ENCODE measurements at places on chromosomes 5 and 9.

DNA sequence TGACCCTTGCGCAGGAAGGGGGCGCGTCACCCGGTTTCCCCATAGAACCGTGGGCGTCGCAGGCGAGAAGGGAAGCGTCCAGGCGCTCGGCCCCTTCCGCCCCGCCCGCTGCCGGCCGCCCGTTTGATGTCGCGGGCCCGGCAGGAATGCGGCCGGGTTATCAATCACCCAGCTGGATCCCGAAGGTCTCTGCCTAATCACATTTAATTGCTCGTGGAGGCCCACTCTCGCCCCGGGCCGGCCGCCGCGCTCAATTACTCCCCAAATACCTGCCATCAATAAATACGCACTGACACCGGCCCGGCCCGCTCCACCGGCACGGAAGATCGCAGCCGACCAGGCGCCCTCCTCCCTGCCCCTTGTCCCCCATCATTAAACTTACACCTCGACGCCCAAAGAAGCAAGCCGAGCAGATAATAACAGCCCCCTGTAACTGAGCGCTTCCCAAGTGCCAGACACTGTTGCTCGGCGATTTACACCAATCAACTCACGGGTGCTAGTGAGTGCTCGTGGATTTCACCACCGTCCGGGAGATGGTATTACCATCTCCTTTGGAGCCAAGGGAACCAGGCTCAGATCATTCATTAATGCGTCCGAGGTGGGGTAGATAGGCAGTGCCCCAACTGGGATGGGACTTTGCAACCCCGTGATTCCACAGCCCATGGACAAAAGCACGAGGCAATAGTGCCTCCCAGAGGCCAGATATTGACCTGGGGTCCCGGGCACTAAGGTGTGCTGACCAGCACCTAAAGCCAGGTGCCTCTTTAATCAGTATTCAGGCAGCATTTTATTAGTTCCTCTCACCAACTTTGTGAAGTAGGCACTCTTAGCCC is 11.3 kb downstream of the MSX2 start:
- DNase-seq = no peak

DNA sequence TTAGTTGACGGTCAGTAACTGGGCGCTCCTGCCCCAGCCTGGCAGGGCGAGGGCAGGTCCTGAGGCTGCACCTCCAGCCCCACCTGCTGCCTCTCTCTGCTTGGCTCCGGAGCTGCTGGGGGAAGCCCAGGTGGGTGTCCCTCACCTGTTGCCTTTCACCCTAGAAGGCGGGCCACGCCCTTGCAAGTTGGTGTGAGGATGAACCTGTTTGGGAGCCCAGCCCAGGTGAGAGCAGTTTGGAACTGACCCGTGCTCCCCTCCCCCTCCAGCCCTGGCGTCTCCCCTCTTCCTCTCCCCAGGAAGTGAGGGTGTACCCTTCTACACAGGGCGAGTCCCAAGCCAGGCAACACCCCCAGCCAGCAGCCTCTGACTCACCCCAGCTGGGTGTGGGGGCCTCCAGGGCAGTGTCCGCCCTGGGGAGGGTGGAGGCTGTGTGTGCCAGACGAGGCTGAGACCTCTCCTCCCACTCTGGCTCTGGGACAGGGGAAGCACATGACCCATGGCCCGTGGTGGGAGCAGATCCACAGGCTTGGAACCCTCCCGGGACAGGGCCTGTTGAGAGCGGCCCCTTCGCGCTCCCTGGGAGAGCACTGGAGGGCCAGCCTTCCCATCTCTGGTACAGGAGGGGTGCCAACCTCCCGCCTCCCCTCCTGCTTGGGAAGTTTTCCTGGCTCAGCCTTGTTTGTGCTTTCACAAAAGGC is 10.4 kb downstream of the LRRC8A start:
- DNase-seq = no peak

- DNase-seq = peak; percentile 64
Observed at GRCh38 chr9:128275198-128276007, at the start of gene GOLGA2. TSS of gene GOLGA2 (minus strand) at chr9:128276007. CDS start at chr9:128275976, 31 bp downstream.

DNA sequence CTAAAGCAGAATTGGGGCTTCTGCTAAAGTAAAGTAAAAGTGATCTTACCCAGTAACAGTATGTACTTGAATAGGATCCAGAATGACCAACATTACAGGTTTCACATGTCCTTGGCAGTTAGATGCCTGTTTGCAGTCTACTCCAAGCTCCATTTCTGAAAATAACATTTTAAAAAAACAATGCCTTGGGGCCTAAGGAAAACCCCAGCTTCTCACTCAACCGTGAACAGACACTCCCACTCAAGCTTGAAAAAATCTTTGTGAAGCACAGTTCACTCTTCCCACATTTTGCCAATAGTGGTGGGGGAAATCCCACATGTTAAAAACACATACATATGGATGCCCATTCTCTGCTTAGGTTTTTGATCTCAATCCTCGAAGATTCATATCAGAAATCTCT is 304.1 kb downstream of the ARRDC3 start:
- DNase-seq = no peak

GRCh38 chr5:67878933-67879332 is 336.6 kb upstream of the PIK3R1 start:
- DNase-seq = no peak

DNA sequence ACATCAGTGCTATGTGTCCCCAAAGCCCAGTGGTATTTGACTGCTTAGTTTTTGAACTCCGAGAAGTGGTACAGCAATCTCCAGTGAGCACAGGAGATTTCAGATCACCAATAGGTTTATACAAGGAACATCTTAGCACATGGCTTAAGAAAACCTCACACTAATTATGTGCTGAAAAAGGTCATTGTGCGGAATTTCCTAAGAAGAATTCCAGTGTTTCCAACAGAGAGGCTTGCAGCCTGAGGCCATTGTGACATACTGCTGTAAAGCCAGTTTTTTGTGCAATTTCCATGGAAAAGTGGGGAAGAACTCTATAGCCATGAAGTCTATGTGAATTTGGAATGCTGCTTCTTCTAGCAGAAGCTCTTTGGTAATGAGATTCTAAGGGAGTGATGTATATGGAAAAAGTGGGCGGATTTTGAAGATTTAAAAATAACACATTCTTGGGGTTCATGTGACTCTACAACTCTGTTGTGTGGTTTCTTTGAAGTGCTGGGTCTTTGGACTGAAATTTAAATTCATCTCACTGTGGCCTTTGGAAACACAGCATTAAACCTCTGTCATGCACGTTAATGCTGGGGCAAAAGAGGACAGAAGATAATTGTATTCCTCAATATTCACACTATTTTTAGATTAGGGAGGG is 110.5 kb upstream of the CD180 start:
- DNase-seq = no peak

DNA sequence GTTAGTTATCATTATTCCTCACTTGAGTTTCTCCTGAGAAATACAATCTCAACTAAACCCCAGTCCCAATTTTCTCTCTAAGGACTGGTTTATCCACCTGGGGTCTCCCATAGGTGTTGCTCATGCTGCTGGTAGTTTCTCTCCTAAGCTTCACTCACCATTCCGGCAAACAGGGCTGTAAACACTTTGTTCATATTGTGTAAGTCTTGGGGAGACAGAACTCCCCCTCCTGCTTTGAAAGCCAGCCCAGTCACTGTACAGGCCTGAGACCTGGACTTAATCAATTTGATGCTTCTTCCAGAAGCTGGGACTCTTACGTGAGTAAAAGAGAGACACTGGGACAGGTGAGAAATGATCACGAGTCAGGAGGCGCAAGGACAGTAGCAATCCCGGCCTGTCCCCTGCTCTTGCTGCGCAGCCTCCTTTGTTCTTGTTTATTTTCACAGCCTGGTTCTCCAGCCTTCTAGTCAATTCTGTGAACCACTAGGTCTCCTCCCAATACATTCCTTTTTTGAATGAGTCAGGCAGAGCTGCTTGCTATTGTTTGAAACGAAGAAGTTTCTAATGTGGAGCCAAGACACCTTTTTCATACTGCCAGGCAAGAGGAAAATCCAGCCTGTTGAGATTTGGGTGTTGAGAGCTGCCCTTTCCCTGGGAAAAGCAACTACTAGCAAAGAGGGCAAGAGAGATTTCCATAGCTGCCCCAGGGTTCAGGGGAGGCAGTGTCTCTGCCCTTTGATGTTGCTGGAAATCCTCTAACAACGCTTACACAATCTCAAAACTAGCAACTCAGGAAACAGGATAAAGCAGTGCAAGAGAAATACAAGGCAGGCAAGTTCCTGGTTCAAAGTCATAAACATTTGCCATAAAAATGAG is 9.2 kb upstream of the SHROOM1 start:
- no peak for DNase-seq

- DNase-seq = no peak
Observed at GRCh38 chr9:36456480-36457065, 56.5 kb upstream of the RNF38 start.

GRCh38 chr5:71841107-71841506 is 122.0 kb downstream of the CARTPT start:
- no peak for DNase-seq

DNA sequence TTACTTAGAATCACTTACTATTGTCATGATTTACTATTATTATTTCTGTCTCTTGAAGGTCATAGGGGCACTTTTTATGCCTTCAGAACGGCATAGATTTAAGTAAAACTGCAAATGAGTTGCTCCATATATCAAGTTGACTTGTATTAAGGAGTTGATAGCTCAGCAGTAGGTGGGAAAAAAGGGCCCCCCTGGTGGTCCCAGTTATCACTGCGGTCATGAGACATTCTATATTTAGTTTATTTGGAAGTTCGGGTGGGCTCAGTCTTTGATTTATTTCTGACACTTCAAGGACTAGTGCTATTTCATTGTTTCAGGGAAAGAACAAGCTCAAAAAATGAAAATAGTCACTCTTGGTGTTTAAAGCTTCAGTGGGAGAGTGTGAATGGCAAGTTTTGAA is 159.3 kb downstream of the SLC24A2 start:
- no peak for DNase-seq

GRCh38 chr5:10601246-10602030 is 37.6 kb downstream of the ANKRD33B start:
- DNase-seq = no peak

DNA sequence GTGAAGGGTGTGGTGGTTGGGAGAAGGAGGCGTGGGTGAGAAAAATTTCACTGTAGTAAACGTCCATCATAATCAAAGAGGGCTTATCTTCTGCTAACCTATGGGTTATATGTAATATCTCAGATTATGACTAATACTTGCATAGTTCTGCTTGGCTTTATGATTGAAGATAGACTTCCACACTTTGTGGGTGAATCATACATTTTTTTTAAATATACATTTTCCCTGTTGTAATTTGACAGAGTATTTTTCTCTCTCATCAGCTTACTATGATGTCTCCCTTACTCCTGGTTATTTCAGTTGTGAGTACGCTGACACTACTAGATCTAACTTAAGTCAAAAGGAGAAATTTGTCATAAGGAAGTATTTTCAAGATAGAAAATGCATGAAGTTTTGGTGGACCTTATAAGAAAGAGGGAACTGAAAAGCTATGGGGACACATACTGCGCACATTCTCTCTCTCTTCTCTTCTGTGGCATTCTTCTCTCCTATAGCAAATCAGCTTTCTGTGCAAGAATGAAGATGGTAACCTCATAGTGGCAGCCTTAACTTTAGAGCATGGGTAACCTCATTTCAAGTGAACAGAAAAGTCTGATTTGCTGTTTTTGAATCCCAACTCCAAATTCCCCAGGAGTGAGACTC is 4.9 kb upstream of the JAK2 start:
- no peak for DNase-seq

GRCh38 chr5:58261605-58262004 is 198.3 kb downstream of the PLK2 start:
- no peak for DNase-seq

DNA sequence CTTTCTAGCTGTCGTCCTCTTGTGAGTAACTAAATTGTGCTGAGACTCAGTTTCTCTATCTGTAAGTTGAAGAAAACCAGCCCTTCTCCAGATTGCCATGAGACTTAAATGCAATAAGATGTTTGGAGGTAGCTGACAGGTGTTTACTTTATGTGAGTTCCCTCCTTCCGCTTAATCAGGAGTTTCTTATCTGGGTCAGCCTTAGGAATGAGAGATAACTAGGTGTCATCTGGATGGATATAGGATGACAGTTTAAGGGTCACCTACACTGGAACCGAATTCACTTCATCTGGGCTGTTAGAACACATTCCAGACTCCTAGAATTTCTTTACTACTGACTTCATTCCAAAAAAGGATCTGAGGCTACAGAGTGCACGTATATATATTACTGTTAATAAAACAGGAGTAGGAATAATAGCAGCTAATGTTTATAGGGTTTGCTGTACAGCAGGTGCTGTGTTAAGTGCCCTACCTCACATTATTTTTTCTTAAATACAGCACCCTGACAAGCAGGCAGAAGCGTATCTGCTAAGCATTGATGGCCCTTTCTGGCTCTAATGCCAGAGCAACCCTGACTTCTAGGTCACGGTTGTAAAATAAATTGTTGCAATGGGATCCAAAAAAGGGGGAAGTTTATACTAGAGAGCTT is 30.0 kb upstream of the CPEB4 start:
- DNase-seq = no peak

DNA sequence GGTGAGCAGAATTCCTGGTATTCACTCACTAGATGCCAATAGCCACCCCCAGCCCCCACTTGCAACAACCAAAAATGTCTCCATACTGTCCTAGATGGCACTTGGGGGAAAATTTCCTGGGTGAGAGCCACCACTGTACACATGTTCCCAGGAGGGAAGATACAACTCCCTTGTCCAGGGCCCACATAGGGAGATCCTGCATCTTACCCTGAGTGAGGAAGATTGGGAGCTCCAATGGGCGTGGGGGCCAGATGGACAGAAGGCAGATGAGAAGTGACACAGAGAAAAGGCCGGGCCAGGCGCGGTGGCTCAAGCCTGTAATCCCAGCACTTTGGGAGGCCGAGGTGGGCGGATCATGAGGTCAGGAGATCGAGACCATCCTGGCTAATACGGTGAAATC is 12.3 kb upstream of the IPPK start:
- DNase-seq = no peak

GRCh38 chr5:138082033-138082432 is 1.8 kb upstream of the WNT8A start:
- no peak for DNase-seq

- peak; percentile 27 for DNase-seq
Observed at GRCh38 chr9:131585375-131585774, 40.1 kb downstream of the PRRT1B start.

DNA sequence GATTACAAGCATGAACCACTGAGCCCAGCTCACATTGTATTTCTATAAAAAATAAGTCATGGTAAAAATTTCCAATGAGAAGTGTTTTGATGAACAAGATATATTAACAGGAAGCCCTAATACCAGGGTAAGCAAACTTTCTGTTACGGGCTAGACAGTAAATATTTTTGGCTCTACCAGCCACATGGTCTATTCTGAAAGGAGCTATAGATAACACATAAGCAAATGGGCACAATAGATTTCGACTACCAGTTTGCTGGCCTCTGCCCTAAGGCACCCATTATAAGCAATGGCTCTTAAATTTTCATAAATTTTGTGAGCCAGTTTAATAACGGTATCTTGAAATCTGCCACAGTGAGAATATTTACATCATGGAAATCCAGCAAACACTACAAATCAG is 8.1 kb downstream of the UBQLN1 start:
- DNase-seq = no peak

GRCh38 chr5:15914638-15915037 is 265.0 kb downstream of the MARCHF11 start:
- DNase-seq = no peak
